ENCODE measurements at places on chromosomes 7 and 10.

- DNase-seq, result no peak
Observed at GRCh38 chr10:126207313-126207771, 180.9 kb downstream of the ADAM12 start.

DNA sequence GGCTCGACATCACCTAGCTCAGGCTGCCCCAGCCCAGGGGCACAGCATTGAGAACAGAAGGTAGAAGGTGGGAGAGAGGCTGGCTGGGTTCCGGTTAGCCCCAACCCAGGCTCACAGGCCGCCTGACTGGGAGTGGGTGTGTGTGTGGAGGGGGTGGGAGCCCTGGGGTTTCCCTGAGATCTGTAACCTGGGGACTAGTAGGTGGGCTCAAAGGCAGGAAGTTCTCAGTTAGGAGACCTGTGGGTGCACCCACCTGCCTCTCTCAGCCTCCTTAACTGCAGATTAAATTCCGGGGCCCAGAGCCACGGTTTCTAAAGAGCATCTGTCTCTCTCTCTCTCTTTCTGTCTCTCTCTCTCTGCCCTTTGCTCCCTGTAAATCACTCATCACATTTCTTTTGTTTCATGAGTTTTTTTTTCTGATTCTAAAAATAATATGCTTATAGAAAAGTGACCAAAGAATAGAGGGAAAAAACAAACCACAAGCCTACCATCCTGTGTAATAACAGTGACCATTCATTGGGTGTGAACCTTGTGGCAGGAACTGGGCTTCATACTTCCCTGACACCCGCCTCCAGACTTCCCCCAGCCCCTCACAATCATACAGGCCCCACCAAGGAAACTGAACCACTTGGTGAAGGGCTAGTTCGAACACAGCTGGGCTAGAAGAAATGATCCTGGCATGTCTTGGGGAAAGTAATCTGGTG, 83.4 kb upstream of the SMNDC1 start:
- no peak for DNase-seq

- DNase-seq, result peak; percentile 82
Observed at GRCh38 chr10:82288461-82288881, 413.5 kb downstream of the NRG3 start.

DNA sequence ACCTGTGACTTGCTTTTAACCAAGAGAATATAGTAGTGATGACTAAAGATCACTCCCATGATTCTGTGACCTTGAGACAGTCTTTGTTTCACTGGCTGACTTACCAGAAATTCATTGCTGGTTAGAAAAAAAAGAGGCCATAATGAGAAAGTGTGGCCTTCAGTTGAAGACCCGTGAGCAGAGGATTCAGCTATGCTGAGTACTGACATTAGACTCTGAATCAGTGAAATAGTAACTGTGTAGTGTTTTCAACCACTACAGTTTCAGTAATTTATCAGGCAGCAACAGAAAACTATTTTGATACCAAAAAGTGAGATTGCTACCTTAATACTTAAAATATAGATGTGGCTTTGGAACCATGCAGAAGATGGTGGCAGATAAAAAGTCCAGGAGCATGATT, 298.0 kb upstream of the KCND2 start:
- DNase-seq, result no peak

DNA sequence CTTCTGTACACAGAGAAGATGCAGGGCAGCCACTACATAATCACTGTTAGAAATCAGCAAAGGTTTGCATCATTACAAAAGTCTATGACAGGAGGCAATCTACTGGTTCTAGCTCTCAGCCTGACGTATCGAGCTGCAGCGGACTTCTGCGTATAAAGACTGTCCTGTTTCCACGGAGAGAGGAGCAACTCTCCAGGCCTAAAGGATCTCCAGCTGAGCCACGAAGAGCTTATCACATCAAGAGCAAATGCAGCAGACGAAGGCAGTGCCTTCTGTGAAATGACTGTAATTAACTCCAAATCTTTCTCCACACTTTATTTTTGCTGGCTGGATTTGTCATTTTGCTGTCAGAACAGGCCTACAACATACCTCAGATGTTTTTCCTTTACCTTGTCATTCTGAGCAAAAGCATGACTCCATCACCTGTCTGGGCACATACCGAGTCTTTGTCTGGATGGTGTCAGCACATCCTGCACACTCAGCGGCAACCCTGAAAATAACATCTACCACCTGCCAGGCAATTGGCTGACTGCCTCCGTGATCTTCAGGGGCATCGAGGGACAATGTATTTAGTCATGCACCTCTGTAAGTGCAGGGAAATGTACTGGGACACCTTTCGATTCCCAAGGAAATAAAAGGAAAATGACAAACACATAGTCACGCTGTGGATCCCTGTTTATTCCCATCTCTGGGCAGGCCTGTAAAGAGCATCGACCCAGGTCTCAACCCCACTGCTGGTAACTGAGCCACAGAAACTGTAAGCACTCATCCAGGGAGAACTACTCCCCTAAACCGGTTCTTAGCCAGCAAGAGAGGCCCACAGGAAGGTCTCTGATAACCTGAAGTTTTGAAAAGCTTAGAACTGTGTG, 26.3 kb upstream of the SH3PXD2A start:
- DNase-seq, result no peak

- no peak for DNase-seq
Observed at GRCh38 chr7:117875566-117875965, 2.3 kb upstream of the CTTNBP2 start.

DNA sequence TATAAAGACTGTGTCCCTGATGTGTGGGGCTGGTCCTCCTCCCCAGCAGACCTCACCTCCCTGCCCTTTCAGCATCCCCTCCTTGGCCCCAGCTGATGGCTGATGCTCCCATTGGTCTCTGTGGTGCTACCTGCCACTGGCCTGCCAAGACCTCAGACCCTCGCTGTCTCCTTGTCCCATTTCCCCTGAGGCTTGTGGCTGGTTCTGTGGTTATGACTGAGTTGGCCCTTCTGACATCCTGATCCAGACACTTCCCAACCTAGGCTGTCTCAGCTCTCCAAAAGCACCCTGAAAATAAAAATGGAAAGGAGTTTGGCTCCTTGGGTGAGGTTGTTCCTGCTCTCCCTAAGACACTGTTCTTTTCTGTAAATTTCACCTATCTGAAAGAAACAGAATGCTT, 214.2 kb downstream of the RPS24 start:
- no peak for DNase-seq

DNA sequence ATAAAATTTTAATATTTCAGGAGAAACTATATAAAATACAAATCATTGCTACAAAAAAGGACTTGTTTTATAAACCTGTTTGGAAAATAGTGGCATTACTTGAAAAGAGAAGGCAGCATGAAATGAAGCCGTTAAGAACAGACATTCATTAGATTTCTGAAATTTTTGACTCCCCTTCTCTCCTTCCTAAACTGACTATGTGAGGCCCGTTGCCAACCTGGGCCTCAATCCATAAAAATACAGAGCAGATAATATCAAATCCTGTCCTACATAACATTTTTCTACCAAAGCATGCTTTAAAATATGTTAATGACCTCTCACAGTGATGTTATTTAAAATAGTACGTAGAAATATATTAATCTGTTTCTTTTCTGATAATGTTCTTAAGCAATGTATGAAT, 34.5 kb upstream of the ING3 start:
- DNase-seq, result no peak

DNA sequence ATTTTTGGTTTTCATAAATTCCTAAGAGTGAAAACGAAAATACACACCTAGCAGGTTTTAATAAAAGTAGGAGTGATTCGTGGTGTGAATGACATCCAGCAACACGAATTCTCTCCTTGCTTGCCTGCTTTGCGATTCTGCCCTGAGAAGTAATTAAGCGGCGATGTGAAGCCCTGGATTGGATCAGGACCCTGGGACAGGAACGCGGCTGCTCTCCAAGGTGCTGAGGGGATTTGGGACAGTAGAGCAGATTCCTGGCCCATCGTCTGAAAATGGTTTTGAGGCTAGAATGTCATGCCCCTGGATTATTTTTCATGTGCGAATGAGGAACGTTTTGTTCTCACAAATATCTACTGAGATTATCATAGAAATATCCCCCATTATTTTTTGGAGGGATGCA, 7.8 kb downstream of the NPS start:
- peak; percentile 29 for DNase-seq

DNA sequence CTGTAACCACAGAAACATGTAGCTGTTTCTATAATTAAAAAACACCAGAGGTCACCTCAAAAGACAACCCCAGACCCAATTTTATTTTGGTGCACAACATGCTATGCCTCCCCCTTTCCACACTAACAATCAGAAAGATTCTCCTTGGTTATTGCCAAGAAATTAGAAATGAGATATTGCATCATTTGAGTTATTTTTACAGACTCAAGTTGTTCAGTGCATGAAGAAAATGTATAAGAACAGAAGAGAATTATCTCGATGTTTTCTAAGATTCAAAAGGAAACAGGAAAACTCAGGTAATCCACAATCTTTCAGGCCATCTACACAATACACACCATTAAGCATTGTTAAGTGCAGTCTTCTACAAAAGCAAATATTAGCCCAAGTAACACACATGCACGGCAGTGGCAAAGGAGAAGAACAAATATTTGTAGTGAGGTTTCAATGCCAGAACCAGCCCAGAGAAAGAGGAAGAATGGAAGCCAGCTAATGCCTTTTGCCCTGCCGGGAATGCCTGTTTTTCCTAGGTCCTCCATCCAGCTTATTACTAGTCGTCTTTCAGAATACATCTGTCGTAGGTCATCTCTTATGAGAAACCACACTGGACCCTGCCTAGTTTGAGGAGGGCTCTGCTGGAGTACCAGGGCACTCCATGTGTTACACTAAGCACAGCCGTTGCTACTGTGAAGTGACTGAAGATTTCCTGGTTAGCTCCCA, 67.6 kb upstream of the C1GALT1 start:
- DNase-seq, result no peak

Measured in fibroblast of skin of back (primary cell).